Motor neuron (in vitro differentiated cells): ENCODE measurements at places on chromosomes 2 and 18.

DNA sequence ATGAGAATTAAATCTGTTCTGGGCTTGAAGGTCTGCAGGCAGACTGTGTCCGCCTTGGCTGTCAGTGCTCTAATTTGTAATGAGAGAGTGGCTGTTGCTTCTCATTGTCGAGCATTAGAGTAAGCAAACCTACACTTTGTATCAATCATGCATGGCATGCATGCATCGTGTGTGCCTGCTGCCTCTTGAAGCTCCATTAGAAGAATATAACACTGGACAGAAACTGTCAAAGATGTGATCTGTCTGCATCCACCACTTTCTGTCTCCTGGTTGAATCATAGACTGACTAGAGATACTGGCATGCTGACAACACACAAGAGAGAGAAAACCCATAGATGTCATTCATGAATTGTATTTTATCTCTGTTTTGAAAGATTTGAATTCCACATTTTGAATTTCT is 275.0 kb upstream of the NXPH2 start:
- peak; percentile 98 for ATAC-seq

GRCh38 chr2:96324721-96325040 is 436 bp upstream of the ITPRIPL1 start:
- ATAC-seq = no peak

- ATAC-seq = no peak
These were observed 15.8 kb downstream of the PASK start for GRCh38 chr2:241133436-241133820.

GRCh38 chr18:74540652-74541421 is 6.5 kb downstream of the CNDP1 start:
- no peak for ATAC-seq

GRCh38 chr2:144975881-144976280 is 456.0 kb upstream of the ZEB2 start:
- no peak for ATAC-seq

DNA sequence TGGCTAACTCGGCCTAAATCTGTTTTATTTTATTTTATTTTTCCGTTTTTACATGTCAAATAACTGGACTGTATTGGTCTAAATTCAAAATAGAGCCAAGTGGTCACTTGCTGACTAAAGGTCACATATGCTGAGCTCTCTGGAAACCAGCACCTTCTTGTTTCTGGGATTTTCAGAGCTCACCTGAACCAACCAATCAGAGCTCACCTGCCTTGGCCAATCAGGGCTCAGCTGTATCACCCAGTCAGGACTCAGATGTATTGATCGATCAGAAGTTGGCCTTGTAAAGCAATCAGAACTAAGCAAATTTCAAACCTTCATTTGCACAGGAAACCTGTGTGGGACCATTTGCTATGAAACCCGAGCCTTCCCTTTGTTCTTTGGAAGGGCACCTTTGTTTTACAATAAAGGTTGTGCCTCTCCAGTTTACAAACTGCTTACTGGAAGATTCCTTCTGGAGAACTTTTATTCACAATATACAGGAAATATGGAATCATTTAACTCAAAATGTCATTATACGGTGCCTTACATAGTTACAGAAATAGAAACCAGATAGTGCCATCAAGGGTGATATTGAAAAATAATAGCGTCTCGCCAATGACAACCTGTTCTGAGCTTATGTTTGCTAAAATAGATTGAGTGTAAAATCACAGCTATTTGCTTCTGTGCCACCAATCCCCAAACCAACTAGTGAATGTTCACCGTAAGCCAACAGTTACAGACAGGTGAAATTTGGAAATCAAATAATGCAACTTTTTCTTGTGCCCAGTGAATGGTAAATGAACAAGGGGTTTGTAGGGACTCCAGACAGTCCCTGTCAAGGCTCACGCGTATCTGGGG is 17.3 kb upstream of the PSD4 start:
- no peak for ATAC-seq

GRCh38 chr2:221120643-221121042 is 451.5 kb downstream of the EPHA4 start:
- ATAC-seq = no peak

- no peak for ATAC-seq
These were observed 1.7 kb upstream of the MYO3B start for GRCh38 chr2:170176212-170176611.

GRCh38 chr2:74764429-74765272 is 69.3 kb upstream of the HK2 start:
- ATAC-seq = no peak

GRCh38 chr18:79855147-79855933 is 57.6 kb downstream of the KCNG2 start:
- ATAC-seq = no peak

- ATAC-seq = peak; percentile 27
These were observed 73.6 kb downstream of the BOD1L2 start for GRCh38 chr18:57220480-57220879.

- no peak for ATAC-seq
These were observed 134.2 kb downstream of the GLI2 start for GRCh38 chr2:120869730-120870466.

DNA sequence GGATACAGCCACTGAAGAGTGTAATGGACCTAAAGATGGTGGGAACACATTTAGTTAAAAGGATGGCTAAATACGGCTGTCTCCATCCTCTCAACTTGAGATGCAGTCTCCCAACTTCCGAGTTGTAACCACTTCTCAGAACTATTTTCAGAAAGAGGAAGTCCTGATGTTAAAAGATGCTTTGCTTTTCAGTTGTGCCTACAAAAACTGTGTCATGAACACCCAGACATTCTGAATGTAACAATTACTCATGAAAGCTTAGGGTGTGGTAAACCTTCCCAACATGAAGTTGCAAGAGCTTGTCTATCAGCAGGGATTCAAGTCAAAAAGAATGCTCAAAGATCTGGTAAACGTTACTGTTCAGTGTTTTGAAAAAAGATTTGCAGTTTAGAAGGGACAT is 147.9 kb downstream of the DOCK10 start:
- no peak for ATAC-seq

DNA sequence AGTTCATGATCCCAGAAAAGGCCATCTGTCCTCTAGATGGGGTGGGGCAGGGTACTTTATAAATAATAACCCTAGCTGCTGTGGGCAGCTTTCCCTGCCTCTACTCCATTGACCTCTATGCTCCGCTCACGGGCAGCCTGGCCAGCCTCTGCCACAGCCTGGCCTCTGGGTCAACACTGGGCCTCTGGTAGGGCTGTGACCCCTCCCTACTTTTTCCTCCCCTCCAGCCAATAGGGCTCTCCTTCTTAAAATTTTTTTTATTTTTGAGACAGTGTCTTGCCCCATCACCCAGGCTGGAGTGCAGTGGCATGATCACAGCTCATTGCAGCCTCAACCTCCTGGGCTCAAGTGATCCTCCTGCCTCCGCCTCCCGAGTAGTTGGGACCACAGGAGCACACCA is 4.1 kb upstream of the GAREM2 start:
- ATAC-seq = no peak

DNA sequence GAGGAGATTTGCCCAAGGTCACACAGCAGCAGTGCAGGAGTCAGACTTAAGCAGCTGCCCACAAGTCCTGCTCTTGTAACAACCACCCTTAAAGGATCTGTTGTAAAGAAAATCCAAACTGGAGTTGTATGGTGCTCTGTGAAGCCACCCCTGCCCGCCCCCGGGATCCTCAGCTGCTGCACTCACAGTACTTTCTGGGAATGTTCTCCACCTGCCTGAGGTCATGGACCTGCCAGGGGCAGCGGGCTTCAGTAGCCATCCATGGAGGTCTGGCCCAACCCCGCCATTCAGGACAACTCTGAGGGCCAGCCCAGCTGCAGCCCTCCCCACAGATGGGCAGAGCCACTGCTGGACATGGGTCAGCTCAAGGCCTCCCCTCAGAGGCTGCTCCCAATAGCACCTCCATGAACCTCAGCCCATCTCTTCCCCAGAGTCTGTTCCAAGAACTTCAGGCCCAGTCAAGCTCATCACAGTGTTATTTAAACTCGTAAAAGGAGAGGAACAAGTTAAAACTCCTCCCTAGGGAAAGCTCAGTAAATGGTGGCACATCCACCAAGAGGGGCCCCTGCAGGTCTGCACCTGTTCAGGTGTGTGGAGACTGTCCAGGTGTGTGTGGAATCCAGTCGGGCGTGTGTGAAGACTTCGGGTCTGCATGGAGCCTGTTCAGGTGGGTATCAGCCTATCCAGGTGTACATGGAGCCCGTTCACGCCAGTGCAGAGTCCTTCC is 39.4 kb upstream of the GPC1 start:
- no peak for ATAC-seq

DNA sequence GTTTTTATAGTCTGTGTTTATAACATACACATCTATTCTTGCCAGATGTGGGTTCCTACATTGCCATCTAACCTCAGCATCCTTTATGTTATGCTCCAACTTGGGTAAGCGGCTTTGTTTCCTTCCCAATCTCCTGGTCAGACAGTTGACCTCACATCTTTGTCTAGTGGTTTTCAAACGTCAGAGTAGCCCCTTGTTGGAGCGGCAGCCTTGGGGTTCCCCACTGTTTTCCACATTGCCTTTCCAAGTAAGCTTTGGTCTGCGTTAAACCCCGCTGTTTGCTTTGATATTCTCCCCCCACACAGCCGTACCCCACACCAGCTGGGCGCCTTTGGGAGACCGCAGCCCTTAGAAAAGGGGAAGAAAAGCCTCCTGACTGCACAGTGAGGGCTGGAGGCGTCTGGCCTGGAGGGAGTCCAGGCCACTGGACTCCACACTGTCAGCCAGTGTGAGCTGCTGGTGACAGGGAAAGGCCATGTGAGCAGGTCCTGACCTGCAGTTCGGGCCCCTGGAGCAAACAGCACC is 83.3 kb downstream of the MALT1 start:
- no peak for ATAC-seq

GRCh38 chr2:36609507-36609906 is 11.5 kb upstream of the FEZ2 start:
- no peak for ATAC-seq

- no peak for ATAC-seq
These were observed 78.2 kb upstream of the GCFC2 start for GRCh38 chr2:75788902-75789301.

DNA sequence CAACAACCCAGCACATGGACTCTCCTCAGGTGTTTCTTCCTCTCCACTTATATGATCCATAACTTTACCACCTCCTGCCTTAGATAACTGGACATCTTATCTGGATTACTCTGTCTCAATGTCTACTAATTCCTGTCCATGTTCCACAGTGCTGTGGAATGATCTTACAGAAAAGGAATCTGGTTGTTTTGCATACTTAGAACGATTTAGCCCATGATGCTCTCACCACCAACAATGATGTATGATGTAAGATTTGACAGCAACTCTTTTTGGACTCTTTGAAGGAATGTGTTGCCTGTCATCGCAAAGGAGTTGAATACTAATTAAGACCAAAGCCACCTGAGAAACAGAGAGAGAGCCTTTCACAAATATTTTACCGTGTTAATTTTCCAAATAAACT is 37.7 kb upstream of the SYT4 start:
- no peak for ATAC-seq

- ATAC-seq = no peak
These were observed 438 bp downstream of the PSMA8 start for GRCh38 chr18:26134107-26134506.

DNA sequence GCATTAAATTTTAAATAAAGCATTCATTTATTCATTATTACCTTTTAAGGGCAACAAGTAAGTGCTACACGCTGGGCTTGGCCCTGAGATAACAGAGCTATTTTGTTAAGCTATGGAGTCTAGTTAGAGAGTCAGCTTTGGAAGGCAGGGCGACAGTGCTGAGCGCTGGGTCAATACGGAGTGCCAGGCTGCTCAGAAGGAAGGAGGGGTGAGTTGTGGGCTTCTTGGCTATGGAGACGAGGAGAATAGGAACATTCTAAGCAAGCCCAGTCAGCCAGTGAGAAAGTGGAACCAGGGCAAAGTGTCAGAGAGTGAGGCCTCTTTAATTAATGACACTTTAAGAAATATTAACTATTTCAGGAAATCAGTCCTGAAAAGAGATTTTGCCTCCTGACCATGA is 288.4 kb downstream of the LRRTM1 start:
- ATAC-seq = no peak

GRCh38 chr2:140234116-140234515 is 1453.9 kb upstream of the NXPH2 start:
- no peak for ATAC-seq

- ATAC-seq = no peak
These were observed 9.9 kb upstream of the CETN1 start for GRCh38 chr18:570256-570655.

- ATAC-seq = no peak
These were observed 1337.2 kb upstream of the NXPH2 start for GRCh38 chr2:140117386-140117785.

- ATAC-seq = no peak
These were observed 425.1 kb upstream of the RAB6C start for GRCh38 chr2:129554373-129554772.

- ATAC-seq = no peak
These were observed 6.6 kb upstream of the RPL37A start for GRCh38 chr2:216491793-216492596.

DNA sequence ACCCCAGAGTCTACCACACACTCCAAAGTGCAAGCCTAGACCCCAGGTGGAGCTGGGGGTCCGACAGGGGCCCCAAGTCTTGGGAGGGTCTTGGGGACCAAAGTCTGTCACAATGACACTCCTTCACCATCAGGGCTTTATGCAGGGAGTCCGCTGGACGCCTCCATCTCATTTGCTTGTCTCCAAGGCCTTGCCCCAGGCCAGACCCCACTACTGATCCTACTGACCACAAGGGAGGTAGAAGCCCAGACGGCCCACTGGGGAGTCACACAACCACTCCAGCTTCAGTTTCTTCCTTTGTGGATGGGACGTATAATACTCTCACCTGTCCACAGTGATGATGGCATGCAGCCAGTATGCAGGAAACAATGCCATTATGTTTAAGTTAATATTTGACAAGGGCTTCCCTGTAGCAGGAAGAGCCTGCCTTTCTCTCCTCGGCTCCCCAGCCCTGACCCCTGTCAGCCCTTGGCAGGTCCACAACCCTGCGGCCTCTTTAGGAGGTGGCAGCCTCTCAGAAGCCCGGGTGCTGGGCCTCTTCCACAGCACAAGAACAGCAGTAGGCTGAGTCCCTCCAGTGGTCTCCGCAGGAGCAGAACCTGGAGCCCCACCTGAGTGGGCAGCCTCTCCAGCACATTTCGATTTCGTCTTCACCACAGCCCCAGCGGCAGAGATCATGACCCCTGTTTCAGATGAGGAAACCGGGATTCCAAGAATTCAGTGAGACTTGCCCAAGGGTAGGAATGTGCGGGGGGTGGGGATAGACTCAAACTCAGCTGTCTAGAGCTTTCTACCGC is 6.5 kb downstream of the BIN1 start:
- peak; percentile 13 for ATAC-seq

DNA sequence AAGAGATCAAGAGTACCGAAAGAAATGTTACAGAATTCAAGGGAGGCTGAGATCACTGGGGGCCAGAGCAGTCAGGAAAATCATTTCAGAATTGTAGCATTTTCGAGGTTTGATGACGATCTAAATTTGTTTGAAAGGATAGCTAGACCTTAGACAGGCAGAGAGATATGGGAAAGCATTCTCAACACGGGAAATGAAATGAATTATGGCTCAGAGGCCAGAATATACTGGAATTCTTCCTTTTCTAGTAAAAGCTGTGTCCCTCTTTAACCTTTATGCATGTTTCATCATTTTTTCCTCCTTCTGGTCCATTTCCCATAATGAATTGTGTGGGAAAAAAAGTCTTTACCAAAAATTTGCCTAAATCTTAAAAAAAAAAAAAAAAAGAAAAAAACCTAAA is 78.8 kb downstream of the NABP1 start:
- ATAC-seq = peak; percentile 56

GRCh38 chr18:70188113-70188512 is 17.4 kb downstream of the RTTN start:
- no peak for ATAC-seq

- ATAC-seq = no peak
These were observed 117.7 kb downstream of the RBMS1 start for GRCh38 chr2:160375802-160376469.
